ENCODE measurements at places on chromosomes 13 and 19. TPM values are rescaled to one million over a fixed set of nuclear protein-coding genes. Genes with fewer than 3 reads are reported as not detected.

DNA sequence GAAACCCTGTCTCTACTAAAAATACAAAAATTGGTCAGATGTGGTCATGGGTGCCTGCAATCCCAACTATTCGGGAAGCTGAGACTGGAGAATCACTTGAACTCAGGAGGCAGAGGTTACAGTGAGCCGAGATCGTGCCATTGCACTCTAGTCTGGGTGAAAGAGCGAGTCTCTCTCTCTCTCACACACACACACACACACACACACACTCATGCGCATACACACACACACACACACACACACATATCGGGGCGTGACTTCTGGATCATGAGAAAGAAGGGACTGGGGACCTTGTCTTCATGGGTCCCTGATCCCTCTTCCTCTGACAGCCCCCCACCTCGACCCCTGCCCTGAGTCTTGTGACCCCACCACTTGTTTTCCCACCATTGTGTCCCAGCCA, 11.8 kb upstream of the SDHAF1 start:
- H3K36me3 ChIP-seq = no peaks in the 10 kb centered on the region
- H3K4me3 ChIP-seq = no peak overlapping the region
- no peaks in the 10 kb centered on the region for H3K4me1 ChIP-seq
- H3K27me3 ChIP-seq = peaks cover 36% of the 10 kb centered on the region
- no peak overlapping the region for H3K27ac ChIP-seq

- H3K36me3 ChIP-seq = no peaks in the 10 kb centered on the region
- no peaks in the 10 kb centered on the region for H3K4me1 ChIP-seq
- H3K27ac ChIP-seq = no peak overlapping the region
- no peaks in the 10 kb centered on the region for H3K27me3 ChIP-seq
- no peak for DNase-seq
Observed at GRCh38 chr13:66532146-66532545, 698.0 kb downstream of the PCDH9 start.

GRCh38 chr19:52007451-52007805, 583 bp downstream of the ZNF615 start:
- no peaks in the 10 kb centered on the region for H3K27me3 ChIP-seq
- peak; percentile 16 for DNase-seq
- peaks cover 6% of the 10 kb centered on the region for H3K4me1 ChIP-seq
- H3K36me3 ChIP-seq = no peaks in the 10 kb centered on the region
- peak overlapping the region; percentile 89 for H3K27ac ChIP-seq

GRCh38 chr13:110784704-110785103, 71.2 kb downstream of the ING1 start:
- H3K4me1 ChIP-seq = no peaks in the 10 kb centered on the region
- no peaks in the 10 kb centered on the region for H3K36me3 ChIP-seq
- no peaks in the 10 kb centered on the region for H3K27me3 ChIP-seq

The SPTBN4 gene
- total RNA-seq = 0.67 TPM
